Activated B cell treated with CpG ODN at 0.5 μM for 24 hours (primary cell): ENCODE measurements at places on chromosomes 2 and 18. TPM values are rescaled to one million over a fixed set of nuclear protein-coding genes. Genes with fewer than 3 reads are reported as not detected.

SERPINB12 gene
- not detected in 2 replicates for total RNA-seq

RAD51AP2 gene
- not detected in 2 replicates for total RNA-seq

PRKRA gene
- 49.6 and 61.3 TPM in 2 replicates for total RNA-seq

PTGR3 gene
- total RNA-seq: 19.0 and 19.3 TPM in 2 replicates

LYPD6B gene
- 0.58 and 1.4 TPM in 2 replicates for total RNA-seq

PRSS56 gene
- not detected in 2 replicates for total RNA-seq

SPOPL gene
- total RNA-seq: 32.5 and 36.9 TPM in 2 replicates

AMER3 gene
- not detected in 2 replicates for total RNA-seq

TSGA10 gene
- 18.5 and 20.4 TPM in 2 replicates for total RNA-seq

TWIST2 gene
- not detected in 2 replicates for total RNA-seq

CAPN14 gene
- 2.4 and 3.3 TPM in 2 replicates for total RNA-seq

GPAT2 gene
- total RNA-seq: 4.5 and 4.9 TPM in 2 replicates

SUMO1 gene
- total RNA-seq: 78.8 and 83.9 TPM in 2 replicates
